ENCODE measurements at places on chromosomes 12 and 14.

DNA sequence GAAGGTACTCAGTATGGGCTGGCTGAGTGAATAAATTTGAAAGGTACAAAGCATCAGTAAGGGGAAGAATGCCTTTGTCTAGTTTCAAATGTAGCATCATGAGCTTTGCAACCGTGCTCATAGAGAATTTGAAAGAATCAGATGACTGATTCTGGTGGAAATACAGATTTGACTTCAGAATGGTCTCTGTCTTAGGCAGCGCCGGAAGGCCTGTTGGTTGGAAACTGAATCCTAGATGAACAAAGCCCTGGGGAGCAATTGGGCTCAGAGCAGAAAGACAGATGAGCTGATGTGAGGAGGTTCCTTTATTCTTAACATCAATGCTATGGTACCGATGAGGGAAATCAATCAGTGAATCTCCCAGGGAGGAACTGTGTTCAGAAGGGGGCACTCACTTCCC is 137.3 kb downstream of the SNAPC1 start:
- no peak for DNase-seq

- DNase-seq = no peak
These were observed 45.5 kb downstream of the KTN1 start for GRCh38 chr14:55625481-55625880.

DNA sequence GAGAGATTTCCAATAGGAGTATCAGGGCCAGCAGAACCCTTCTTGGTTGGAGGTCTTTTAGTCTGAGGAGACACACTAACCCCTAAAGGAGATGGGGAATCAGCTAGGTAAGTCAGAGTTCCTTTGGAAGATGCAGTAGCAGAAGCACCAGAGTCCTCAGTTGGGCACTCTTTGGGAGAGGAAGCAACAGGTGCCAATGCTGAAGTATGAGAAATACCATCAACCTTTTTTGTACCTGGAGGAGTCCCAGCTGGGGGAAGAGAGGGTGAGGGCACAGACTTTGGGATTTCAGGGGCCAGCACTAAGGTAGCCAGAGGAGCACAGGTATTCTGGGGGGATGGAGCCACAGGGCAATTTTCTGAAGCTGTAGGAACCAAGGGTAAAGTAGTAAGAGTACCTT is 6.0 kb downstream of the NACA start:
- no peak for DNase-seq

DNA sequence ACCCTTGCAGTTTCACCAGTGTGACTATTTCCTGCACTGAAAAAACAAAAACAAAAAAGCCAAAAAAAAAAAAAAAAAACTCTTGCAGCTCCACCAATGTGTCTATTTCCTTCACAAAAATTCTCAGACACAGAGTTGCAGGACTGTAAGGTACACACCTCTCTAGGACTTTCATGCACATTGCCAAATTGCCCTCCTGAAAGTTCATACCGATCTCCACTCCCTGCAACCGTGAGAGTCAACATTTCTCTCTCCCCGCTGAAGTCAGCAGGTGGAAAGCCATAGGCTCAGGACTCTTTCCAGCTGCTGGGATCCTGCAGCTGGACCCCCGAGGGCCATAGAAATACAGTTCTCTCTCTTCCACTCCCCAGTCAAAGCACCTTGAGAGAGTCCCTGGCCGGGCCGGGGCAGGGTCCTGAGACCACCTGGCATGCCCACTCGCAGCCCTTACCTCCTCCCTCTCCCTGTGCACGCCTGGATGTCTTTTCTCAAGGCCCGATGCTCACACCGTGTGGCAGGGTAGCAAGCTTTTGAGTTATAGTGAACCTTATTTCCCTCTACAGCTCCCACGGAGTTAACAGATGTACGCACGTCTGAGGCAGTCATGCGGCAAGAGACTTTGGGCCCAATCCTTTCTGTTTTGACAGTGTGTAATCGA is 23.6 kb downstream of the MMAB start:
- DNase-seq = no peak

DNA sequence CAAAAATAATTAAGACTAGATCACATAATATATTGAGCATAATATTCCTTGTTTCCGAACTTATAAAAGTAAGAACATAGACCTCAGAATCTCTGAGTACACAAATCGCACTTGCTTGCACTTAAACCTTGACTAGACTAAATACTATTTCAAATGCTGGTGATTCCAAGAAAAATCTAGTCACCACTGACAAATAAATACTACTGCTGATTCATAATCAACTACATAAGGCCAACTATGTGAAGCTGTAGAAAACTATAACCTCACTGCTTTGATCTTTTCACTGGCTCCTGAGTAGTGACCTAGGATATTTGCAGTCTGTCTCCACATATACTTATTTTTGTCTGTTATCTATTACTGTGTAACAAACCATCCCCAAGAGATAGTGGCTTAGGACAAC is 245.4 kb downstream of the DIO2 start:
- DNase-seq = no peak

DNA sequence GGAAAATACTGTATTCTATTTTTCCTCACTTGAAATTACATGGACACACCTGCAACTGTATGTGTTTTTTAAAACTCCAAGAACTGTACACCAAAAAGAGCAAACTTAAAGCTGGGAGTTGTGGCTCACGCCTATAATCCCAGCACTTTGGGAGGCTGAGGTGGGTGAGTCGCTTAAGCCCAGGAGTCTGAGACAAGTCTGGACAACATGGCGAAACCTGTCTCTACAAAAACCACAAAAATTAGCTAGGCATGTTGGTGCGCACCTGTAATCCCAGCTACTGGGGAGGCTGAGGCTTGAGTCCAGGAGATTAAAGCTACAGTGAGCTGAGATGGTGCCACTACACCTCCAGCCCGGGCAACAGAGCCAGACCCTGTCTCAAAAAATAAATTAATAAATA is 95.9 kb downstream of the SINHCAF start:
- DNase-seq = no peak

GRCh38 chr12:110123919-110124268 is 263 bp upstream of the IFT81 start:
- DNase-seq = peak; percentile 93

GRCh38 chr12:116423094-116423493 is 136.1 kb upstream of the MAP1LC3B2 start:
- no peak for DNase-seq

- DNase-seq = no peak
These were observed 100.2 kb upstream of the EVL start for GRCh38 chr14:99964979-99965378.

All from stimulated activated CD4-positive, alpha-beta T cell treated with anti-CD3 and anti-CD28 coated beads, Interleukin-1b, Interleukin-23, amount 100 ng/mL, for 1 hour (primary cell).